Endothelial cell (in vitro differentiated cells): ENCODE measurements at places on chromosomes 13 and 19.

DNA sequence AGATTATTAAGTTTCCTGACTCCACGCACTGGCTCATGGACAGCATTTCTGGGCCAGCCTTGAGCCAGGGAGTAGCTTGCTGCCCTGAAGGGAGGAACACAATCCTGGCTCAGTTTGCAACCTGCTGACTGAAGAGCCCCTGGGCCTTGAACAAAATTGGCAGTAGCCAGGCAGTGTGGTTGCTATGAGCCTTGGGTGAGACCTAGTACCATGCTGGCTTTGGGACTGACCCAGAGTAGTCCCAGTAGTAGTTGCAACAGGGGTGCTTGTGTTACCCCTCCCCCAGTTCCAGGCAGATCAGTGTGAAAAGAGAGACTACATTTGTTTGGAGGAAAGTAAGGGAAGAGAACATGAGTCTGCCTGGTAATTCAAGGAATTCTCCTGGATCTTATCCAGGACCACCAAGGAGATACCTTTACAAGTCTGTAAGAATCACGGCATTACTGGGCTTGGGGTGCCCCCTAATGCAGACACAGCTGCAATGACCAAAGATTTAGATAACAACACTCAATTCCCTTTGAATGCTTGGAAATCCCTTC lies 22.0 kb downstream of the ITGBL1 start:
- DNase-seq: peak; percentile 44

DNA sequence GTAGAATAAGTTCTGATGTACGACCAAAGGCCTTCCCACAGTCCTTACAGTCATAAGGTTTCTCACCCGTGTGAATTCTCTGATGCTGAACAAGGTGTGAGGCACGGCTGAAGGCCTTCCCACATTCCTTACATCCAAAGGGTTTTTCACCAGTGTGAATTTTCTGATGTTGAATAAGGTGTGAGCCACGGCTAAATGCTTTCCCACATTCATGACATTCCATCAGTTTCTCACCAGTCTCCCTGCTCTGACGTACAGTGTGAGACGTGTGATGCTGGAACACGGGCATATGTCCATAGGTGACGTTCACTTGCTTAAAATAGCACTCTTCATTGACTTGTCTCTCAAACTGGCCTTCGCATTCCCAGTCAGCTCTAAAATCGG lies 31.0 kb upstream of the COX7A1 start:
- no peak for DNase-seq

DNA sequence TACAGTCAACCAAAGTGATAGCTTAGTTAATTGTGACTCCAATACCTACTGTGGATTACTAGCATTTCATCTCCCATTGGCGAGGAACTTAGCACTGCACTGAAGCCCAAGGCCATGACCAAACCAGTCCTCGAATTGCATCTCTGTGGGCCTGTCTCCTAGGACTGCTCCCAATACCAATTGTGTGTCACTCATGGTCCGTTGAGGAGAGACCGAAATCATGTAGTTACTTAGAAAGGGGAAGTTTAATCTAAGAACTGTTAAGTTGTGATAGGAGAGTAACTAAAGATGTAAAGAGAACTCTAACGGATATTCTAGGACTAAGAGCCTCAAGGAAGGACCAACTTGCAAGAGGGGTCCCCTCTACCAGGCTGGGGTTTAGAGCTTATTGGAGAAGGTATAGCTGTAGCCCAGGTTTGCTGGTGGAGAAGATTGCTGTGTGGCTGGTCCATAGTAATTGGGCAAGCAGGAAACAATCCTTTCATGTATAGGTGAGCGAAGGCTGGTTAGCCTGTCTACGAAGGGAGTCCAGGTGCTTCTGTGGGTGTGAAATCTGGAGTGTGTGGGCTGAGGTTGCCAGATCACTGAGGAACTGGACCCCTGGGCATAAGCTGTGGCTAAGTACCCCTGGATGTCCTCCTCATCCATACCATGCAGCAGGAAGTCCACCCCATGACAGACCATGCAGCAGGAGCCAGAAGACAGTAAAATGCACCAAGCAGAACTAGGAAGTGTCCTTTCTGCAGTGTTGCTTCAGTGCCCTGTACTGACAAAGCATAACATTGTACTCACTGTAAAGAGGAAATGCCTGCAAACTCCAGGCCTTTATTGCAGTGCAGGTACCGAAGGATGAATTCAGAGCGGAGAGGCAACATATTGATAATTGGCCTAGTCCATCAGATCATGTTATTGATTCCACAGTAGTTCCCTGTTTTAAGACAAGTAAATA lies 30.8 kb downstream of the DNAJC3 start:
- no peak for DNase-seq

DNA sequence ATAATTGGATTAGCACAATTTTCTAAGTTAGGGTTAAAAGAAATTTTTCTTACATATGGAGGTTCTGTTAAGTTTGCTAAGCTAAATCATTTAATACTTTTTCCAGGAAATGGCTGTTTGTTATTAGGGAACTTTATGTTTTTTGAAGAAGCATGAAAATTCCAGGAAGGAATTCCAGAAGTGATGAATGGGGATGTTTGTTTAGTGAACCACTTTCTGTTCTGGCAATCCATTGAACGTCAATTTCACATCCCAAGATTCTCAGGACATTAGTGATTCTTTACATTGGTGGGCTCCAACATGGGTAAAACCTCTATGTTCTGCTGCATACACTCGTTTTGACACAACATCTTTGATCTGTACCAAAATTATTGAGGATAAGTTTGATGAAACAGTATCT lies 534.4 kb downstream of the IRS2 start:
- no peak for DNase-seq

DNA sequence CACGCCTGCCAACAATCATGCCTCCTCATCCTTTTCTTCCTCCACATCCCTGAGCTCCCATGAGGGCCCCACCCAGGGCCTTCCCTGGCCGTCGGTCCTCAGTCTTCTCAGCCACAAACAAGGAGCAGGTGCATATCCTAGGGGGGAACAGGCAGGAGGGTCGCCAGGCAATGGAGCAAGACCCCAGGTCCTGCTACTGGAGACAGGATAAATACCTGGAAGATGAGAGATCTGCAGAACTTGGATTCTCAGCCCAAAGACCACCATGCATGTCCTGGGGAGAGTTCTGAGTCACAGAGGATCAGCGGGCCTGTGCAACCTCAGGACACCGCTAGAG lies 344.7 kb upstream of the TSHZ3 start:
- DNase-seq: no peak

GRCh38 chr13:102901615-102902305 lies 55.9 kb downstream of the ERCC5 start:
- DNase-seq: no peak

GRCh38 chr13:66546534-66547379 lies 683.4 kb downstream of the PCDH9 start:
- DNase-seq: no peak

DNA sequence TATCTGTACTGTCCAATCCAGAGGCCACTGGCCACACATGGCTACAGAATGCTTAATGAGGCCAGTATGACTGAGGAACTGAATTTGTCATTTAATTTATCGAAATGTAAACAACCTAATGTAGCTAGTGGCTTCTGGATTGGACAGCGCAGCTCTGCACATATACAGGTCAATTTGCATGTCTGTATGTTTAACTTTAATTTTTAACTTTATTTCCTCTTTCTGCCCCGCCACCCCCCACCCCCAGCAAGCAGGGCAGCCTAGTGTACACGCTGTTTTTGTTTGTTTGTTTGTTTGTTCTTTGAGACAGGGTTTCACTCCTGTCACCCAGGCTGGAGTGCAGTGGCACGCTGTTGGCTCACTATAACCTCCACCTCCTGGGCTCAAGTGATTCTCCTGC lies 15.5 kb downstream of the ZSWIM9 start:
- no peak for DNase-seq

- DNase-seq: no peak
Observed at GRCh38 chr13:47397739-47398138, 500.9 kb upstream of the HTR2A start.

DNA sequence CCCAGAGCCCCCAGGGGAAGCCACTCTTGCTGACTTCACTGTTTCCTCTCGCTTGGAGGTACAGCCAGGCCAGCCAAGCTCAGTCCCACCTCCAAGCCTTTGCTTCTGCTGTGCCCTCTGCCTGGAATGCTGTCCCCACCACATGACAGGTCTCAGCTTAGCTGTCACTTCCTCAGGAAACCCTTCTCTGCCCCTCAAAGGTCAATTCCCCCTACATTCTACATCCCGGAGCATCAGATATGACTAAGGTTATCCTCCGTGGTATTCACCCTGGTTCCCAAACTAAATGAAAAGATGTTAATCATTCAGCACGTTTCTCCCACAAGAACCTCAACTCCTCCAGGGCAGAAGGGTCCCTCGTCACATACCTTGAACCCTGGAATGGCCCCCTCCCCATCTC lies 53.5 kb downstream of the PTPRS start:
- DNase-seq: no peak

- no peak for DNase-seq
Observed at GRCh38 chr13:109840201-109840892, 54.0 kb upstream of the IRS2 start.

DNA sequence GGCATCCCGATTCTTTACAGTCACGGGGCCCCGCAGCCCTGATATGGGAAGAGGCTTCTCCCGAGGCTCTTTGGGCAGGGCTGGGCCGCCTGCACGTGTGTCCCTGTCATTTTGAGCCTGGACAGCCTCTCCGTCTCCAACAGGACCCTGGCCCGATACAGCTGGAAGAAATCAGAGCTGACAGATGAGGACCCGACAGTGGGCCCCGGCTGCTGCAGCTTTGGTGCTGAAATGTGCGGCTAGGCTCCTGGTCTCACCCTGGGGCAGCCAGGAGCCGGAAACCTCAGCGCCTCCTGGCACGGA lies 3.2 kb downstream of the PIAS4 start:
- no peak for DNase-seq

GRCh38 chr19:7661744-7662538 lies 6.9 kb upstream of the RETN start:
- no peak for DNase-seq

DNA sequence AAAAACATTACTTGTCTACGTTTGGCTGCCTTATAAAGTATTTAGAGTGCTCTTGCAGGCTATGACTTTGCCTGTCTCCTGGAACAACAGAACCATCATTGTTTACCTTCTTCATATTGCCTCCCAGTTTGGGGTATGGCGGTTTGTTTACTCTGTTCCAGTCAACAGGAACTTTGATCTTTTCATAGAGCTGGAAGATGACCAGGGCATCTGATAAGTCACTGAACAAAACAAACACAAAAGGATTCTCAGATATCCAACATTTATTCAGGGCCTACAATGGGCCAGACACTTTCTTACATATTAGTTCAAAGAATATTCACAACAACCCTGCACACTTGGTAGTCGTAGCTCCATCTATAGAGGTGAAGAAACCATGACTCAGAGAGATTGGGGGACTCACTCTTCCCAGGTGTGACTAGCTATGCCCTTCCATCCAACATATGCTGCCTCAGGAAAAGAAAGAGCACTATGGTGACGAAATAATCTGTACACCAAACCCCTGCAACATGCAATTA lies 38.4 kb upstream of the CPB2 start:
- no peak for DNase-seq

DNA sequence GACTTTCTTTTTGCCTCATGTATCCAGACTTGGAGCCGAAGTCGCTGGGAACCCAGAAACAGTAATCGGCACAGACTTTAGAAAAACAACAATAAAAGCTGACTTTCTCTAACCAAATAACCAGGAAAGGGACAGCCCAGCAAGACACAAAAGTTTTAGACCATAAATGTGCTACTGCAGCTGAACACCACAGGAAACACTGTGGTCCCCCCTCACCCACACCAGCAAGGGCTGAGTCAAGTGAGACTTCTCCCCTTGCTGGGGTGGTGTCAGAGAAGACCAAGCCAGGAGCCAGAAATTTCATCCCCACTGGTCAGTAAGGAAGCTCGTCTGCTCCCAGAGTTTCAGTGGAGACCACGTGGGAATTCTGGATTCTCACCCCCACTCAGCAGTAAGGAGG lies 70.6 kb downstream of the ESD start:
- no peak for DNase-seq

GRCh38 chr13:98142380-98143156 lies at the start of gene FARP1:
Gene FARP1 (plus strand): TSS chr13:98143094. CDS start chr13:98213243, 70,149 bp downstream.
- peak; percentile 82 for DNase-seq

DNA sequence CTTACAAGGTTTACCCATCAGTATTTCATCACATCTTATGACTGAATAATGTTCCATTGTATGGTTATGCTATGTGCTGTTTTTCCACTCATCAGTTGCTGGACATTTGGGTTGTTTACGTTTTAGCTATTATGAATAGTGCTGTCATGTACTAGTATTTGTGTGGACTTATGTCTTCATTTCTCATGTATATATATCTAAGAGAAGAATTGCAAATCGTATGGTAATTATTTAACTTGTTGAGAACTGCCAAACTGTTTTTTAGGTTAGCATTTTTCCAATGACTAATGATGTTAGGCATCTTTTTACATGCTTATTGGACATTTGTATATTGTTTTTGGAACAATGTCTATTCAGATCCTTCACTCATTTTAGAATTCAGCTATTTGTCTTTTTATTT lies 368.3 kb downstream of the LMO7 start:
- DNase-seq: no peak

DNA sequence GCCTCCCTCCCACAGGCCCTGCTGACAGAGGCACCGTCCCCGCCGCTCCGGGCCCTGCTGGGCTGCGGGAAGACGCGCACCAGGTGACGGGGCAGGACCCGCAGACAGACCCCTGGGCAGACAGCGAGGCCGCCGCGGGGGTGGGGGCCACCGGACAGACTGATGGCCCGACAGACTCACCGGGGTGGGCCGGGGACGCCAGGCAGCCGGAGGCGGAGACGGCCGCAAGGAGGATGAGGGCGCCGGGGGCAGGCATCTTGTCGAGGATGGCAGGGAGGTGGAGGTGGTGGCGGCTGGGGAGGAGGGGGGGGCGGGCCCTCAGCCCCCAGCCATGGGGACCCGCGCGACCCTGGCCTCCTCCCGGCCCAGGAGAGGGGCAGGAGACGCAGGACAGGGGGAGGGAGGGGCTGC lies 309 bp downstream of the LMTK3 start:
- no peak for DNase-seq

DNA sequence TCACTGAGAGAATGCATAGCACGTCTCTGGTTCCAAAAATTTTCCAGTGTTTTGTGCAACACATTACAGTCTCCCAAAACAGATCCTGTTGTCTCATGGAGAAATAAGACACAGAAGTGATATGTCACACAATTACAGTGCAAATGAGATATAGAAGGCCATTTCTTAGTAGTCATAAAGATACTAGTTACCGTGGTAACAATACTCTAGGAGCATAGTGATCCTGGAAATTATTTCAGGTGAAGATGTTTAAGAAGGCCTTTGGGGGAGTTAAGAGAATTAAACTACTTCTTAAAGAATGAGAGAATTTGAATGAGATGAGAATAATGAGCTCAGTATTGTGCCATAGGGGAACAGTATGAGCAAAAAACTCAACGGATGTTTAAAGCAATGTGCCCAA lies 628.0 kb upstream of the MIR17HG start:
- no peak for DNase-seq

- DNase-seq: no peak
Observed at GRCh38 chr19:48394331-48395169, 1.1 kb downstream of the GRIN2D start.

- no peak for DNase-seq
Observed at GRCh38 chr19:4556597-4557127, 2.8 kb downstream of the SEMA6B start.

DNA sequence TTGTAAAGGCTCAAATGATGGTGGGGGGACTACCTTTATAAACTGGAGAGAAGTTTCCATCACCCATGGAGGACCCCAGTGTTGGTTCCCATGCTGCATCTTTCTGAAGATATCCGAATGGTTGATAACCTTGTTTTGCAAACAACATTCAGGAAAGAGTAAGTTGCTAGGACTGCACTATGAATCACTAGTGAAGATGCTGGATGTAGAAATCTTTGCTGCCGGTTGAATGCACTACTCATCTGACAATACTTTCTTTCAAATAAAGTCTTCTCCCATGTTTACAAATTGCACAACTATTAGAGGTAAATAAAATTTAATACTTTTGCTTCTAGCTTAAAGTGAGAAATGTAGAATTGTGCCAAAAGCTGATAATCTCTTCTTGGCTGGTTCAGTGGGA lies 198.4 kb upstream of the SLITRK6 start:
- DNase-seq: no peak
